ENCODE measurements at places on chromosomes 6 and 20. TPM values are rescaled to one million over a fixed set of nuclear protein-coding genes. Genes with fewer than 3 reads are reported as not detected.

DNA sequence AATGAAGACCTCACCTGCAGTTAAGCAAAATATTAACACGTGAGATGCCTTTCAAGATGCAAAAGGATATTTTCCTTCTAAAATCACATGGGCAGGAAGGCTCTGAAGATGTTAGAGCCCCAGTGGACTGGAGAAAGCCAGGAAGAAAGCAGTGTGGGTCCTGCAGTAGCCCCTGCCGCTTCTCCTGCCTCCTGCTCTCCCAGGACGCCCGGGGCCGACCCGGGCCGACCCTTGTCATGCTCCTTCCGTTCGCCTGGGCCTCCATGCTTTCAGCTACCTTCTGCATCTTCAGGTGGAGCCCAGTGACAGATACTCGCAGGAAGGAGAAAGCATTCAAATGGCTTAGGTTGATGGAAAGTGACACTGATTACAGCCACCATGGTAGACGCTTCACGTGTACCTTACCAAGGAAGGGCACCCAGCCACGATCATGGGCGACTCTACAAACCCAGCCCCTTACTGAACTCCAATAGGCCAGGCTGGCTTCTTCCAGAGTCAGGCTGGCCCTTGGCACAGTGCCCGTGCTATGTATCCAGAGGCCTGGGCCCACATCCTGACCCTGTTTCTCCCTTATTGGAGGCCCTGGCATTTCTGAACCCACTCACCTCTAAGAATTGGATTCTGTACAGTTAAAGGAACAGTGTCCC is 69.0 kb downstream of the TCP11 start:
- H3K27ac ChIP-seq: no peak overlapping the region
- DNase-seq: no peak
- H3K27me3 ChIP-seq: no peaks in the 10 kb centered on the region
- H3K4me1 ChIP-seq: no peaks in the 10 kb centered on the region
- H3K4me3 ChIP-seq: no peak overlapping the region
- peaks cover 64% of the 10 kb centered on the region for H3K36me3 ChIP-seq

DNA sequence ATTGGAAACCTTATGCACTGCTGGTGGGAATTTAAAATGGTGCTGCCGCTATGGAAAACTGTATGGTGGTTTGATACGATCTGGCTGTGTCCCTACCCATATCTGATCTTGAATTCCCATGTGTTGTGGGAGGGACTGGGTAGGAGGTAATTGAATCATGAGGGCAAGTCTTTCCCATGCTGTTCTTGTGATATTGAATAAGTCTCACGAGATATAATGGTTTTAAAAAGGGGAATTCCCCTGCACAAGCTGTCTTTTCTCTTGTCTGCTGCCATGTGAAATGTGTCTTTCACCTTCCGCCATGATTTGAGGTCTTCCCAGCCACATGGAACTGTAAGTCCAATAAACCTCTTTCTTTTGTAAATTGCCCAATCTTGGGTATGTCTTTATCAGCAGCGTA is 4.9 kb downstream of the TAP2 start:
- H3K27ac ChIP-seq: no peak overlapping the region
- DNase-seq: no peak
- H3K27me3 ChIP-seq: no peaks in the 10 kb centered on the region
- no peak overlapping the region for H3K4me3 ChIP-seq

GRCh38 chr6:14659841-14660240 is 542.3 kb downstream of the CD83 start:
- H3K27ac ChIP-seq: no peak overlapping the region
- no peak for DNase-seq
- H3K4me1 ChIP-seq: no peaks in the 10 kb centered on the region
- no peaks in the 10 kb centered on the region for H3K36me3 ChIP-seq
- no peak overlapping the region for H3K4me3 ChIP-seq

DNA sequence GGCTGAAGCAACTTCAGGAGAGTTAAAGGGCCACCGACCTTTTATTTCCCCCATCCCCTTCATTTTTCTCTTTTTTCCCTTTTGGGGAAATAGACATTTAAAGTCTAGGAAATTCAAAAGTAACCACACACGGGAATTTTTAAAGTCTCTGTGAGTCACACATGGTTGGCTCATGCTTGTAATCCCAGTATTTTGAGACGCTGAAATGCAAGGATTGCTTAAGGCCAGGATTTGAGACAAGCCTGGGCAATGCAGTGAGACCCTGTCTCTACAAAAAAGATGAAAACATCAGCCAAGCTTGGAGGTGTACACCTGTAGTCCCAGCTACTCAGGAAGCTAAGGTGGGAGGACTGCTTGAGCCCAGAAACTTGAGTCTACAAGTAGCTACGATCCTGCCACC is 34.2 kb downstream of the KATNA1 start:
- H3K4me1 ChIP-seq: no peaks in the 10 kb centered on the region
- DNase-seq: no peak
- no peaks in the 10 kb centered on the region for H3K27me3 ChIP-seq
- no peak overlapping the region for H3K27ac ChIP-seq
- H3K36me3 ChIP-seq: no peaks in the 10 kb centered on the region
- H3K4me3 ChIP-seq: no peak overlapping the region

GRCh38 chr20:62770916-62771315 is 25.4 kb upstream of the MRGBP start:
- no peak overlapping the region for H3K4me3 ChIP-seq
- DNase-seq: peak; percentile 49

DNA sequence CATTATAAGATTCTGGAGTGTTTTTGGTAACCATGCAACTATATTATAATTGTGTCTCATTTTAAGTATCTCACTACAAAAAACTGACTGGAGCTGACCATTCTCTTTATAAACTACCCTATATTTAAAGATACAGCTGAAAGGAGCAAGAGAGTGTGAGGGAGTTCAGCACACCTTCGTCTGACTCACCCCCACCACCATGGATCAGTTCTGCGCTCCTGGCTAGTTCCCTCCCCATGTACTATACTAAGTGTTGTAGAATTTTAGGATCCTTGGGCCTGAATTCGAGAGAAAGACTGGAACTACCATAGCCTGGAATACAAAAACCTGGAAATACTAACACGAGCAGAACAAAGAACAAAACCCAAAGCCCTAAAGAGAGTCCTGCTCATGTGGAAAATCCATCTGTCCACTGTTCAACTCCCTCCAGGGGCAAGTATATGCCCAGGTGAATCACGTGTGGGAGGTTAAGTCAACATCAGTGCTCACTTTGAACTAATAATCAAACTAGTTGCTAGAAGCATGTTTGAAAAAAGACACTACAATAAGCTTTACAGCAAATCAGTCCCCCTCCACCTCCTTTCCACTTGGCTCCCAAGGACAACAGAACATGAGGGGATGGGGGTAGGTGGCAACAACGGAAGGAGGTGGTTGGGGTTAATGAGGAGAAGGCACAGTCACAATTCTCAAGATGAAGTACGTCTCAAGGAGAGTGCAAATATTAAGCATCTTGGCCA is 46.8 kb downstream of the ELOVL5 start:
- H3K4me1 ChIP-seq: peaks cover 41% of the 10 kb centered on the region
- H3K4me3 ChIP-seq: no peak overlapping the region
- no peak for DNase-seq
- no peaks in the 10 kb centered on the region for H3K36me3 ChIP-seq

SCRT2 gene
- not detected for total RNA-seq

DNA sequence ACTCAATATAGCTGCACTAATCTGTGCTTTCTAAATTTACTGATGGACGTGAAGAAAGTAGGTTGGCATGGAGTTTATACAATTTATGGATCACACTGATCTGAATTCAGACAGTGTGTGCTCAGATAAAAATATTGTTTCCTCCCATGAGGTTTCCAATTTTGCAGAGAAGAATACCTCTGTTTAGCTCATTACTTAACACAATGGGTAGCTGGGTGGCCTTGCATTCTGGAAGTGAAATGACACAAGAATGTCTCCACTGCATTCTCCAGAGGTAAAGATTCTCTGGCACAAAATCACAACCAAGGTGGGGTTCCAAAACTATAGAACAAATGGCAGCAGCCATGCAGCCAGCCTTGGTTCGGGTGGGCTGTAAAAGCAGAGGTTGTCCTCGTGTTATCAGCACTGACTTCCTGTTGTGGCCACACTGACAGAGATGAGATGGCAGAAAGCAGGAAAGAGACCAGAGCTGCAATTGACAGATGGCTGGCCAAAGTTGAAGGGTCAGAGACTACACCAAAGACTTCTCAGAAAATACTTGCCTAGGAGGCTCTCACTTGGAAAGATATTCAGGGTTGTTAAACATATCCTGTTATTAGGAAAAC is 50.2 kb downstream of the HDAC2 start:
- no peaks in the 10 kb centered on the region for H3K27me3 ChIP-seq
- peaks cover 4% of the 10 kb centered on the region for H3K4me1 ChIP-seq
- H3K27ac ChIP-seq: no peak overlapping the region
- H3K4me3 ChIP-seq: no peak overlapping the region
- no peak for DNase-seq
- no peaks in the 10 kb centered on the region for H3K36me3 ChIP-seq

GRCh38 chr6:36340618-36341454 is 4.1 kb upstream of the BNIP5 start:
- H3K27ac ChIP-seq: no peak overlapping the region
- no peaks in the 10 kb centered on the region for H3K36me3 ChIP-seq
- H3K27me3 ChIP-seq: no peaks in the 10 kb centered on the region
- peaks cover 8% of the 10 kb centered on the region for H3K4me1 ChIP-seq
- DNase-seq: peak; percentile 79

- DNase-seq: no peak
- H3K4me3 ChIP-seq: no peak overlapping the region
- no peaks in the 10 kb centered on the region for H3K27me3 ChIP-seq
- H3K27ac ChIP-seq: no peak overlapping the region
- peaks cover 4% of the 10 kb centered on the region for H3K36me3 ChIP-seq
Observed at GRCh38 chr20:19808498-19808897, 50.4 kb downstream of the RIN2 start.

GRCh38 chr6:15433511-15433861 is 187.6 kb downstream of the JARID2 start:
- peaks cover 26% of the 10 kb centered on the region for H3K4me1 ChIP-seq
- no peak overlapping the region for H3K4me3 ChIP-seq
- H3K27ac ChIP-seq: no peak overlapping the region
- H3K27me3 ChIP-seq: no peaks in the 10 kb centered on the region

- no peak for DNase-seq
- H3K27ac ChIP-seq: peak overlapping the region; percentile 71
- H3K27me3 ChIP-seq: no peaks in the 10 kb centered on the region
- peaks cover 20% of the 10 kb centered on the region for H3K4me1 ChIP-seq
- no peaks in the 10 kb centered on the region for H3K36me3 ChIP-seq
- H3K4me3 ChIP-seq: no peak overlapping the region
Observed at GRCh38 chr6:167932468-167933276, 64.8 kb upstream of the KIF25 start.

DNA sequence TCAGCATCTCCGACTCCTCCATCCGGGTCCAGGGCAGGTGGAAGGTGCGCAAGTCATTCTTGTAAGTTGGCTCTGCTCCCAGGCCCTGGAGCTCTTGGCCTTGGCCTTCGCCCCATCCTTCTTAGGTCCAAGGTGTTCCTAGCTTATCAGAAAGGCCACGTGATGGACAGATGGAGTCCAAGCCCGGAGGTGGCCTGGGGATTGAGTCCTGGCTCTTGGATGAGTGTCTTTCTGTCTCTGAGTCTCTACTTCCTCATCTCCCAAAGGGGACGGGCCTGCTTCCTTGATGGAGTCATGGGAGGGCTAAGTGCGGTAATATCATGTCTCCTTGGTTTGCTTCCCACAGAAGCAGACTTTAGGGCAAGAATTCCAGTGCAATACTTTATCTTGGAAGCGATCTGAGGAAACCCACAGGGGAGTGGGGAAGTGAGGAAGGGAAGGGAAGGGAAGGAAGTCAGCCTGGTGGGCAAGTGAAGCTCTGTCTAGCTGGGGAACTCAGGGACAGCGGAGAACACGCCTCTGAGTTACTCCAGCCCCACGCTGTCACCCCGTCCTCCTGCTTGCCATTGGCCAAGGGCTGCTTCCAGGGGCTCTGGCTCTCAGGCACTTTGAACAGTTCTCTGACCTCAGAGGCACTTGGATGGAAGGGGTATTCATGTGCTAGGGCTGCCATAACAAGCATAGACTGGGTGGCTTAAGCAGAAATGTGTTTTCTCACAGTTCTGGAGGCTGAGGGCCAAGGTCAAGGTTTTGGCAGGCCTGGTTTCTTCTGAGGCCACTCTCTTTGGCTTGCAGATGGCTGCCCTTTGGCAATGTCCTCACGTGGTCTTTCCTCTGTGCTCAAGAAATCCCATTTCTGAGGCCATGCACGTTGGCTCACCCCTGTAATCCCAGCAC is 4.8 kb downstream of the LBP start:
- no peaks in the 10 kb centered on the region for H3K4me1 ChIP-seq
- H3K27ac ChIP-seq: no peak overlapping the region
- no peaks in the 10 kb centered on the region for H3K36me3 ChIP-seq
- no peaks in the 10 kb centered on the region for H3K27me3 ChIP-seq

PDYN gene
- total RNA-seq: not detected

RNF182 gene
- 2.5 TPM for total RNA-seq

DNA sequence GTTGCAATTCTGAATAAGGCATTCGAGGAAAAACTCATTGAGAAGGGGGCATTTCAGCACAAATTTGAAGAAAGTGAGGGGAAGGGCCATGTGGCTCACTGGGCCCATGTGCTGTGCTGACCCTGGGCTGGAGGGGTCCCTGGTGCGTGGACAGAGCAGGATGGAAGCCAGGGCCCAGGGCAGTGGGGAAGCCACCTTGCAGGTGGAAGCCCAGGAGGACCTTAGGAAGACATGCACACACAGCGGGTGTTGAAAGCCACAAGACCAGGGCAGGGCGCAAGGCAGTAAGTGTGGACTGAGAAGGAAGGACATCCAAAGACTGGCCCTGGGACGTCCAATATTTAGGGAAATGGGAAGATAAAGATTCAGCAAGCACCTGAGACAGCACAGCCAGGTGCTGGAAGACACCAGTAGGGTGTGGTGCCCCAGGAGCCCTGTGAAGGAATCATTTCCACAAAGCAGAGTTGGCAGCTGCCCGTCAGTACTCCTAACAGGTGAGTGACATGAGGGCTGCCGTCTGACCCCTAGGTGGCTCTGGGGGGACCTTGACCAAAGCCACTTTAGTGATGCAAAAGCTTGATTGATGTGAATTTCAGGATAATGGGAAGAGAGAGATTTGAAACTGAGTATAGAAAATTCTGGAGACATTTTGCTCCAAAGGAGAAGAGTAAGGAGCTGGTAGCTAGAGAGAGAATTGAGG is 254.4 kb upstream of the EXOC2 start:
- no peaks in the 10 kb centered on the region for H3K36me3 ChIP-seq
- H3K4me3 ChIP-seq: no peak overlapping the region
- no peaks in the 10 kb centered on the region for H3K4me1 ChIP-seq

SMLR1 gene
- total RNA-seq: not detected

GRCh38 chr6:42402184-42402583 is 49.5 kb downstream of the TRERF1 start:
- no peak for DNase-seq
- peaks cover 55% of the 10 kb centered on the region for H3K4me1 ChIP-seq
- H3K27ac ChIP-seq: no peak overlapping the region

DNA sequence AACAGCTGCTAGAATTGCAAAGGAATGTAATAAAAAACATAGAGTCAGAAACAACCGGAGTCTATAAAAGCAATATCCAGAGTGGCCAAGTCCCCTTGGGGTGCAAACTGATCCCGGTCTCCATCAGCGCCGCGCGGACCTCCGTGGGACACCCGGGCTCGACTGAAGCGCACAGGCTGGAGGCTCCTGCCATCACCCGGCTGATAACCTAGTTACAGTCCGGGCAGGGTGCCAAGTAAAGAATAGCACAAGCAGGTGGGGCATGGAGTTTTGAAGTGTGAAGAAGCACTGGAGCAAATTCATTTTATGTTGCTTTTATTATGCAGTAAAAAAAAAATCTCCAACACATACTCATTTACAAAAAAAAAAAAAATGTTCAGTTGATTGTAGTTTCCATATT is 205.1 kb upstream of the GMDS start:
- H3K4me1 ChIP-seq: peaks cover 6% of the 10 kb centered on the region
- peak; percentile 25 for DNase-seq
- no peak overlapping the region for H3K27ac ChIP-seq
- no peak overlapping the region for H3K4me3 ChIP-seq
